Activated gamma-delta T cell (primary cell): ENCODE measurements at places on chromosomes 3 and 15.

DNA sequence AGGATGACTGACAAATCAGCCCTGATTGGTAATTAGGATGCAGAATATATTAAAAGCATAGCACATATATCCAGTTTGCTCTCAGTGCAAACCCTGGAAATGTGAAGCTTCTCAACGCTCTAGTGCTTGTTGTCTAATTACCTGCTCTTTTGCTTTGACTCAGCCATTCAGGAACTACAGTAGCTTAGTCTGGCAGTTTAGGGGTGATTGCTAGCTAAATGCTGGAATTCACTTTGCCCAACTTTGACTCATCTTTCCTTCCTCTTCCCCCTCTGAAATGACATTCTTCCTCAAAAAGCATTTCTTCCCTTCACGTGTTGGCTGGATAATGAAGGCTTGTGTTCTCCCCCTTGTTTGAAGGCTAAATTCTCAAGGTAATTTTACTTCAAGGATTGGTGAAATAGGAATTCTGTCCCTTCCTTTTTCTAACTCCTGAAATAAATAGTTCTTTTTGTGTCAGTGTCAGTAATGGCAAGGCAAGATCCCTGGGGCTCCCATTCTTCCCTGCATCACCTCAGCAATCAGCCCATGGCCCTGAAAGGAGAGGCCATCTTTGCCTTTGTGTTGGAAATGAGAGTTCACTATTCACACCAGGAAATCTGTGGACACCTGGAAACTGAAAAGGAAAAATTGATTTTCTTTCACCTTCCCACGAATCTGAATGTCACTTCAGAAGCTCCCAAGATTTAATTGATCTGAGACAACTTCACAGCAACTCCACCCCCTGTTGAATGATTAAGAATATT lies 103.6 kb downstream of the ECT2 start:
- DNase-seq = no peak

- no peak for DNase-seq
Measured at GRCh38 chr3:157392104-157392503, 44.5 kb upstream of the PTX3 start.

GRCh38 chr15:45377609-45378148 lies 665 bp downstream of the GATM start:
- no peak for DNase-seq

GRCh38 chr3:20096135-20096685 lies 56.0 kb downstream of the KAT2B start:
- no peak for DNase-seq

DNA sequence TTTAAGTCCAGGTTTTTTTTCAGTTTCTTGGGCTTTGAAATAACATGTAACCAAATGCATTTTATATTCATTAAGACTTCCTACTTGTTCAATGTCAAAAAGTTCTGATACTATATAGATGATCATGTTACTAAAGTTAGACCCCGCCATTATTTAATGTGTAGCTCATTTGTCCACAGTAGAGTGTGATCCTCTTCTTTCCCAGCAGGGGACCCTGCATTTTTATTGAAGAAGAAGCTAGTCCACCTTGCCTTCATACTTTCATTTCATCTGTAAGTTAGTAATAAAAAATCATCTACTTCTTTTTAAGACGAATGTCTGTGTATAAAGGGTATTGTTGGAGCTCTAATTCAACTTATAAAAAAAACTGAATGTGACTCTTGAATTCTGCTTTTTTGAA lies 404.6 kb downstream of the SI start:
- no peak for DNase-seq

- DNase-seq = no peak
Measured at GRCh38 chr3:61629442-61629841, 68.1 kb downstream of the PTPRG start.

- DNase-seq = no peak
Measured at GRCh38 chr3:127150513-127151250, 42.2 kb upstream of the PRR23E start.

DNA sequence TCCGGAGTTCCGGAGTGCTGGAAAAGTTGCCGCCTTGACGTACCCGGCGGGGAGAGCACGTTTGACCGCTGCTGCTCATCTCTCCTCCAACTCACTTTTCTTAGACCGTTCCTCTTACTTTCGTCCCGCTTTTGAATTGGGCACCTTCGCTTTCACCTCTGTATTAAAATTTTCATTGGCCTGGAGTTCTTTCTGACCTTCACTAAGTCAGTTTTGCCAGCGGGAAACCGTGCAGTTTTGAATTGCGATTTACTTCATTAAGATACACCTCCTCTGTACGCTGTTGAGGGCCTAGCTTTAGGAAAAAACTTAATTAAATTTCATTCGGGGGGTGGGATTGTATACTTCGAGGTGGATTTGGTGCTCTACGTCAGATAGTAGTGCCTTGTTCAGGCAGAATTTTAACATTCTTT lies 1.3 kb downstream of the GMPS start:
- DNase-seq = no peak

- no peak for DNase-seq
Measured at GRCh38 chr3:82208002-82208710, 446.7 kb upstream of the GBE1 start.

DNA sequence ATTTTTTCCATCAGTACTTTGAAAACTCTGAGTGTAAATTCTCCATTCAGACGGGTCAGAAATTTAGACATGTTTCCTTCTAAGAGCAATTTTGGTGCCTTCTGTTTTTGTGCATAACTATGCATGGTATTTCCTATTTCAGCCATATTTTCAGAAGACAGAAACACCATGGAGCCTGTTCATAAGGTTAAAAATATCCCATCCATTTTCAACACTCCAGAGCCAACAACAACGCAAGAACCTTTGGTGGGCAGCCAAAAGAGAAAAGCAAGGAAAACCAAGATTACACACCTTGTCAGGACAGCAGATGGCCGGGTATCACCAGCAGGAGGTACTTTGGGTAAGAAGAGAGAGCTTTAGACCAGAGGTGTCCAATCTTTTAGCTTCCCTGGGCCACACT lies 275.6 kb downstream of the BBX start:
- DNase-seq = no peak

DNA sequence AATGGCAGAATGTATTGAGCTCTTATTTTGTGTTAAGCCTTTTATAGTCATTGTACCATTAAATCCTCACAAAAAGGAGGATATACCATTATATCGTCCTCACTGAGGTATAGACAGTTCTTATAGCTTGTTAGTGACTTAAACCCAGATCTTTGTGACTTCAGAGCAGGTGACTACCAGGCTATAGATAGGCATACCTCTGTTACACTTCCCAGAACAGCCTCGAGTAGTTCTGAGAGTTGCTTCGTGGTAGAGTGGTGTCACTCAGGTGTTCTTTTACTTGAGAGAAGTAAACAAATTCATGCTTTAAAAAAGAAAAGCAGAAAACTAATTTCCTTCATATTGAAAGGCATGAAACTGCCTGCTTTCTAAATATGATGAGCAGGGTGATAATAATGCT lies 59.9 kb downstream of the SEC22A start:
- DNase-seq = no peak

- no peak for DNase-seq
Measured at GRCh38 chr3:157530637-157531300, 27.6 kb upstream of the VEPH1 start.

- no peak for DNase-seq
Measured at GRCh38 chr3:72413228-72413627, 435.0 kb downstream of the SHQ1 start.

GRCh38 chr3:61323094-61323493 lies 71.8 kb upstream of the FHIT start:
- no peak for DNase-seq
